ENCODE measurements at places on chromosomes 5 and 9.

GRCh38 chr5:53856506-53856905 lies 296.1 kb downstream of the NDUFS4 start:
- no peak for DNase-seq

DNA sequence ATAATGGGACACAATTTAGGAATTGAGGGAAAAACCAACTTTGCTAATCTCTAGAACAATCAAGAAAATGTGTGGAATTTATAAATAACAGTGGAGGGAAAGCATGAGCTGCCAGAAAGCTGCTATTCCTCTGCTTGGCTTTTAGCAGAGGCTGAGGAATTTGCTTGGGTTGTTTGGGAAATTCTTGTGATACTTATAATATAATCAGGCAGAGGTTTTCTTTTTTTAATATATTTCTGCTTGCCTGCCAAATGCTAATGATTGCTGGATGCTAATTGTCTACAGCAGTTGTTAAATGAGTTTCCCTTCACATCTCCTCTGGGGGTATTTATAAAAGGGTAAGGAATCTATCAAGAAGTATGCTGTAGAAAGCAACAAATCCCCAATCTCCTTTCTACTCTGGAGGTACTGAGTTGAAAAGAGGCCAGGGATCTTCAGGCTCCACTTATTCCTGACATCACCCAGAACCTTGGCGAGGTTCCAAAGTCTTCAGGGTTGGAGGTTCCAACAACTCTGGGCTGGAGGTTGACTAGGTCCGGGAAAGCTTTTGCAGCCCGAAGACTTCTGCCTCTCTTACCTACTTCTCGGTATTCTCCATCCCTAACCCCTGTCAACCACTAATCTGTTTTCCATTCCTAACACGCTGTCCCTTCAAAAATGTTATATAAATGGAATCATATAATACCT lies 60.4 kb upstream of the TMED7 start:
- DNase-seq, result no peak

GRCh38 chr9:7984203-7984602 lies 184.6 kb upstream of the DMAC1 start:
- peak; percentile 10 for DNase-seq

GRCh38 chr5:139638090-139638735 lies 9.9 kb upstream of the CXXC5 start:
- peak; percentile 97 for DNase-seq

DNA sequence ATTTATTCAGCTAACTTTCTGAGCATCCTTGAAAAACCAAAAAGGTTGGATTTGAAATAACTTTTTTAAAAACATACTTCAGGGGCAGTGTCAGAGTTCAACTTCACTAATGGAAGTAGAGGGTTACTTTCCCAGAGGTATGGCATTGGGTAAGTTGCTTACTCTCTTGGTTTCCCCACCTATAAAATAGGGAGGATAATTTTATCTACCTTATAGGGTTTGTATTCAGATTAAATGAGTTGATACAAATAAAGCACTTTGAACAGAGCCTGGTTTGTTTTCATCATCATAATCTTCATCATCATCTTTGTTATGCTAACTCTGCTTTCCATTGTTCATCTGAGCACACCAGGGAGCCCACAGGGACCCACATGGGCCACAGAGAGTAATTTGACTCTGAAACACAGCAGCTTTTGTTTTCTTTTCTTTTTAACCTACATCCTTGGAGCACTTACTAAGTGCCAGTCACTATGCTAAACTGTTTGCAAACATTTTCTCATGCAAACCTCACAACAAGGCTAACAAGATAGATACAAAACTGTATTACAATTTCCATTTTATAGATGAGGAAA lies 179.1 kb upstream of the SLC24A2 start:
- no peak for DNase-seq

- DNase-seq, result no peak
Observed at GRCh38 chr9:92764381-92764987, at the start of gene BICD2. BICD2 (minus strand) TSS chr9:92764833; CDS start chr9:92764744, 89 bp downstream.

DNA sequence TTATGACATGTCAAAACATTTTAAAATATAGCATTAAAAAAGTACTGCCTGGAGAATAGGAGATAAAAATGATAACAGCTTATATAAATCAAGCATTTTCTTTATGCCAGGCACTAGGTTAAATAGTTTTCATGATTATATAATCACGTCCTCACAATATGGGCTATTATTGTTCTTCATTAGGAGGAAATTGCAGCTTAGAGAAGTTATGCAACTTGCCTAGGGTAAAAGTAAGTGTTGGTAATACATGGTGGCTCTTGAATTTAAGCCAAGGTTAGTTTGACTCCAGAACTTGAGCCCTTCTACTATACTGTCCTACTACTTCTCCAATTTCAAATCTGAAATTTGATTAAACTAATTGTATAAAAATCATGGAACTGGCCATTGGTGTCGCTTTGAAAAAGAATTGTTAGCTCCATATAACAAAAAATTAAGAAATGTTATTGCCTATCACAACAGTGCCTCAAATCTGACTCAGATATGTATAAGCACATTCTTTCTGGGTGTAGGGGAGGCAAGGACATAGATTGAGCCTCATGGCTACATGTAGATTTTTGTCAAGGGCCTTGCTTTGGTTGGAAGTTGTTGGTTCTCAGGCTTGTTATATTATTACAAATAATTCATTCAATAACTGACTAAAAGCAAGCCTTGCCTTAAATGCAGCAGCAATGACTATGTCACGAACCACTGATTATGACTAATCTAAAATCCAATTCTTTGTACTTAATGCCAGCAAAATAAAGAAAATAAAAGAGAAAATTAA lies 223.5 kb upstream of the DAB2 start:
- DNase-seq, result no peak

Measured in NCI-H2029 (cell line).